Chondrocyte (in vitro differentiated cells): ENCODE measurements at places on chromosomes 12 and 14.

DNA sequence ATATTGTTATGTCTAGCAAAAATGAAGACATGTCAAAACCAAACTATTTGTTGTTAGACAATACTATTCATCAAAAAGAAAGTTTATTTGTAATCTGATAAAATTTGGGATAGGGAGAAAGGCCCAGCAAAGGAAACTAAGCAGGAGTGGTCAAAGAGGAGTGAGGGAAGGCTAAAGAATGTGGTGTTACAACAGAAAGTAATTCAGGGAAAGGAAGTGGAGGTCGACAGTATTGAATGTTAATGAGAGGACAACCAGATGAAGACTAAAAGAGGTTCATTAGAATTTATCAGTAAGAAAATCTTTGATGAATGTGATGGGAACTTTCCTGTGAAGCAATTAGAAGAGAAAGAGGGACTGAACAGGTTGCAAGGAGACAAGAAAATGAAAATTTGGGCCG is 33.9 kb downstream of the PLCZ1 start:
- no peak for DNase-seq

DNA sequence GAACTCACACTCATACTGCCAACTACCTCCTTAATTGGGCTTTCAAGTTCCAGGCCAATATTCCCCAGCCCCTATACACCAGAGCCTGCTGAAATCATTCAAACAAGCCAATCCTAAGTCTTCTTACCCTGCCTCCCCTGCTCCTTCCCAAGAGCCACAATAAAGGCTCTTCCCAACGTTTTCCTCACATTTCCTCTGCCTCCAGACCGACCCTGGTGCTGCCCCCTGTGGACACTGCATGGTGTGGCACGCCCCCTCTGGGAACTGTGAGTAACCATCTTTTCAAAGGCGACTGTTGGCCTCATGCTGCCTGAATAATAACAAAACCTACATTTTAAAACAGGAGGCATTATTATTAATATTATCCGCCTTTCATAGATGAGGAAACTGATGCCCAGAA is 111.6 kb upstream of the NOS1 start:
- no peak for DNase-seq

DNA sequence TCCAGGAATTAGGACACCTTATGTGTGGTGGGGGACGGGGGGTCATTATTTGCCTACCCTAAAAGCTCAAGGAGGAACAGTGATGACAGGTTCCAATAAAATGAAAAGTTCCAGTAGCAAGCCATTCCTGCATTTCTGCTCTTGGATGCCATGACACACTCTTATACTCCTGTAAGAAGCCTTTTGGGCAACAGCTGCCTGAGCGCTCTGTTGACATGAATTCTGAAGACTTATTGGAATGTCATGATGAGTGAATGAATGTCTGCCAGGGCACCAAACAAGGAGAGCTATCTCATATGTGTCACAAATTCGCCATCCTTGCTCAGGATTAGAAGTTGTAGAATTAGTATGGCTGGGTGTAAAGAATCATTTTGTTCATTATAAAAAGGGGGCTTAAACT is 36.3 kb downstream of the PTGER2 start:
- no peak for DNase-seq

GRCh38 chr14:106681161-106681560 is 1154.8 kb downstream of the TMEM121 start:
- no peak for DNase-seq

DNA sequence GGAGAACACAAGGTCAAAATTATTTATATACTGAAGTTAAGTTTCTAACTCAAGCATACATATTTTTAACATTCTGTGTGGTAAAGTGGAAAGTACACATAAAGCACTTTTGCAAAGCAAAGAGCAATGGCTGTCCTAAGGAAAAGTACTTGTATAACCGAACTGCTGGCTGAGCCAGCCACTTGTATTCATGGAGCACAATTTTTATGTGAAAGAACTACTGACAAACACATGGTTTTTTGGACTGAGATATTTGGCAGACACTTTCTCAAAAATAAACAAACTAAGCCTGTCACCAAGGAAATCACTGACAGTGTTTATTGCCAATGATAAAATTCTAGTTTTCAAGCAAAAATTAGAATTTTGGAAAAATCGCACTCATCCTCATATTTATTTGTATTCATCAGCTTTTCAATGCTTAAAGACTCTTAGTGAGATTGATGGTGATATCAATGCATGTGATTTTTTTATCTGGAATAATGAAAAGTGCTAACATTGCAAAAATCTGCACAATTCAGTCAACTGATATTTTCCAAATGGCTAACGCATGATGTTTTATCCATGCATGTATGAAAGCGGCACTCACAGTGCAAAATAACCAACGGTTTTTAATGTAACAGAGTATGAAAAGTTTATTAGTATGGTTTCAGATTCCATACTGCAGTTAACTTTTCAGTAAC is 125.3 kb downstream of the IPO8 start:
- no peak for DNase-seq
